A673 (cell line): ENCODE measurements at places on chromosomes 3 and 15. TPM values are rescaled to one million over a fixed set of nuclear protein-coding genes. Genes with fewer than 3 reads are reported as not detected.
A peak's percentile ranks its signal among the peaks of the same experiment; 100 is the strongest.

- DNase-seq: no peak
These were observed 14.7 kb downstream of the PPARG start for GRCh38 chr3:12303534-12303933.

Gene CCR4
- not detected in 2 replicates for total RNA-seq

Gene MAGI1
- total RNA-seq: 30.5 and 36.1 TPM in 2 replicates

GRCh38 chr3:96750094-96750767, 64.2 kb upstream of the EPHA6 start:
- DNase-seq: no peak

DNA sequence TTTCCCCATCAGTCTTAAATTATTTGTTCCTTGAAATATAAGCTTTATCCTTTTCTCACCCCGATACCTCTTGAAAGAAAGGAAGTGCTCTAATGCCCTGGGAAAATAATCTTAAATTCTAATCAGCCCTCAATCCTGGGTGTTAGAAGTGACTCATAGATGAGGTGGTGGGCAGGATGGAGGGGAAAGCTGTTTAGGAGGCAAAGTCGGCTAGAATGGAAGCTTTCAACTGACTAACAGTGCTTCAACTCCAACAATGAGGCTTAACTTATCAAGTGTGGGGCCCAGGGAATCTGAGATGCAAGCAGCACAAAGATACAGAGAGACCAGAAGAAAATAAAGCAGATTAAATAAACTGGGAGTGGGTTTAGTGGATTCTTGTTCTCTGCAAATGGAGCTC, 175.8 kb downstream of the EPHB1 start:
- DNase-seq: no peak

DNA sequence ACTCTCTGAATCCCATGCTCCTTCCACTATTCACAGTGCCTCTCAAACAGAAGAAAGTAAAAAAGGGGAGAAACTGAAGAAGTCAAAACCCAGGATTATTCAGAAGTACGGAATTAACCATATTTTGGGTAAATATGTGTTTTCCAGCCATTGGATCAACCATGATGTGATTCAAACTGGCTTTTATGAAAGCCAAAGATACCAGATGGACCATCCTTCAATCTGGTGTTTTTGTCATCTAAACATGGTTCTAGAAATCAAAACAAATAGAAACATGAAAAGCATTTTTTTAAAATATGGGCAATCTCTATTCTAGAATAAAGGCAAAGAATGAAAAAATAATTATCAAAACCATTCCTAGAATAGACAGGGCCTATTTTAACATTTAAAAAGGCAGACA, 172.7 kb downstream of the RORA start:
- DNase-seq: no peak

Gene TEX9
- 18.0 TPM in 2 replicates for total RNA-seq

DNA sequence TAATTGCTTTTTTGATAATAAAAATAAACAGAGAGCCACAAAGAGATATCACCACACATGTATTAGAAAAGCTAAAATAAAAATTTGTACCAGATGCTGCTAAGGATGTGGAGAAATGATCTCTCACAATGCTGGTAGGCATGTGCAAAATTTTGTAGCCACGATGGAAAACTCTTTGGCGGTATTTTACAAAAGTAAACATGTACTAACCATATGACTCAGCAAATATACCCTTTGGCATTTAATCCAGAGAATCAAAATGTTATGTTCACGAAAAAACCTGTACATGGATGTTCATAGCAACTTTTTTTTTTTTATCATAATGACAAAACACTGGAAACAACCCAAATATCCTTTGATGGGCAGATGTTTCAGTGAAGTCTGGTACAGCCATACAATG, 261.2 kb downstream of the LPP start:
- no peak for DNase-seq

Gene GOLGA6D
- 0.13 TPM in 1 of 2 replicates, not detected in the other for total RNA-seq

- no peak for DNase-seq
These were observed 229.7 kb upstream of the TBL1XR1 start for GRCh38 chr3:177426878-177427495.

Gene GPR176
- total RNA-seq: 5.4 and 5.6 TPM in 2 replicates

DNA sequence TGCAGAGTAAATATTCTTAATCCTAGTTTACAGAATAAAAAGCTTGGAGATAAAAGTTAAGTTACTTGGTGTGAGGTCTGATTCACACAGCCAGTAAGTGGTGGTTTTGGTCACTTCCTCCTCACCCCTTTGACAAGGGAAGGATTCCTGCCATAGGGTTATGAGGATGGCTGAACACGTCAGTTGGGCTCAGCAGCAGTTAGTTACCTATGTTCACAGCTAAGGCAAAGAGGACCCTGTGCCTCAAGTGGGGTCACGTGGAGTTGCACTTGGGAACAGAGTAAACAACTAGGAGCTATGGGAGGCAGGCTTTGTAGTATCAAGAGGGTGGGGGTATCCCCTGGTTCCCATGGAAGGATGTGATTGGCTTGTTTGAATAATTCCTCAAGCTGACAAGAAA, 232.2 kb downstream of the UBE2E2 start:
- DNase-seq: no peak

Gene STXBP5L
- not detected in 2 replicates for total RNA-seq

GRCh38 chr3:188870431-188870830, 301.3 kb upstream of the TPRG1 start:
- no peak for DNase-seq

DNA sequence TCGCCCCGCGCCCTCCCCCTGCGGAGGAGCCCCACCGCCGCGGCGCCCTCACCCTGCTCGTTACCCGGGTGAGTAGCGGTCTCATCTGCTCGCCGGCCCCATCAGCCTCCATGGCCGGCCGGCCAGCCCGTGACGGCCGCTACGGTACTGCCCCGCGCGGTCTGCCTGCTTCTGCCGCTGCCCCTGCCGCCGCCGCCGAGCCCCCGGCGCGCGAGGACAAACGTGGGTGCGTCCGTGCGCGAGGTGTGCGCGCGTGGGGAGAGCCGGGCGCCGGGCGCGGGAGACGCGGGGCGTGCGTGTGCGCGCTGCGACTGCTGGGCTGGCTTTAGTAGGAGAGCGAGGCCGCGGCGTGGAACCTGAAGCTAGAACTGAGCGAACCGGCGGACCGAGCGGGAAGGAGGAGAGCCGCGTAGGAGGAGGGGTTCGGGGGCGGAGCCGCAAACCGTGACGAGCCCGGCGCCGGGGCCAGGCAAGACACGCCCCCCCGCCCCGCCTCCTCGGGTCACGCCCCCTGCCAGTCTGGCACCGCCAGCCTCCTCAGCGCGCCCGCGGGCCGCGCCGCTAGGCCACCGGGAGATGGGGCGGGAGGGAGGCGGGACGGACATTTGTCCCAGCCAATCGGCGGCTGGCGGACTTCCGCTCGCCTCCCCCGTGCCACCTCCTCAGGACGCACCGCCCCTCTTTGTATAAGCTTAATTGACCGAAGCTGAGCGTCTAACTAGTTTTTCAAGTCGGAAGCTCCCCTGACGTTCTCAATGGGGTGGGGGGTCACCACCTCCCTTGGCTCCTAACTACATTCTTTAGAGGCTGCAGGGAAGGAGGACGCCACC, at the start of gene SLC4A7:
Gene SLC4A7 (minus strand): TSS at position 370 of the 830 bp plus-strand sequence. CDS start 258 bp downstream, at position 112.
- DNase-seq: peak; percentile 95

Gene FRMD4B
- total RNA-seq: 0.21 and 0.33 TPM in 2 replicates

- DNase-seq: no peak
These were observed 15.0 kb upstream of the CCDC39 start for GRCh38 chr3:180694321-180694720.

GRCh38 chr3:121443456-121443855, 102.3 kb downstream of the POLQ start:
- DNase-seq: no peak

GRCh38 chr3:54296531-54296930, 174.2 kb downstream of the CACNA2D3 start:
- no peak for DNase-seq

DNA sequence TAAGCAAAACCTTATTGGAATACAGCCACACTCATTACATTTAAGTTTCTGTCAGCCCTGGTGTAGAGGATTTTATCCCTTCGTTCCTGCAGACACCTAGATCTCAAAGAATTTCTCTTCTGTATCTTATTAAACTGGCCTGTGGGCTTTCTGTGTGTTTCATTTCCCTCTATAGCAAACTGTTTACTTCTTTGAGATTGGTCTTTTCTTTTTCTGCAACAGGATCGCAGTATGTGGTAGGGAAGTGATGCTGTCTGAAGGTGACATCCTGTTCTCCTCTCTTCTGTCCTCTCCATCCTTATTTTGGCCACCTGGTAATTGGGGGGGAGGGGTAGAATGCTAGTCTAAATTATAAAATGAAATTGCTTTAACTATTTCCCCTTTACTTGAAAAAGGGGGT, 25.5 kb downstream of the ATP1B3 start:
- no peak for DNase-seq

DNA sequence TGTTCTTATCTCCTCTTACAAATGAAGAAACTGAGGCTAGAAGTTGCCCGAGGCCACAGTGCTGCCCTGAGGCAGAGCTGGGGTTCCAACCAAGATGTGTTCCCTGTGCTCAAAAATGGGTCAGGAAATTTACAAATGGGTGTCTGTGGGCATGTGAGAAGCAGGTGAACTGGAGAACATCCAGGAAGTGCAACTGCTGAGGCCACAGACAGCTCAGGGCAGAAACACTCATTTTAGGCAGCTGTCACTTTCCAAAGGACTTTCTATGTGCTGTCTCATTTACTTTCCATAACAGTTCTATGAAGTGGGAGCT, 47.2 kb upstream of the ATP2B2 start:
- no peak for DNase-seq

- DNase-seq: no peak
These were observed 23.5 kb downstream of the MAGEF1 start for GRCh38 chr3:184688251-184688881.

- DNase-seq: peak; percentile 75
These were observed 42.5 kb downstream of the MCF2L2 start for GRCh38 chr3:183385698-183386613.

- DNase-seq: no peak
These were observed 39.0 kb downstream of the LRTM1 start for GRCh38 chr3:54888873-54889272.

GRCh38 chr15:90425726-90426346, 37.8 kb downstream of the IQGAP1 start:
- DNase-seq: no peak

- DNase-seq: no peak
These were observed 52.7 kb upstream of the TJP1 start for GRCh38 chr15:29874977-29875376.

Gene PCOLCE2
- total RNA-seq: 5.0 and 6.4 TPM in 2 replicates

DNA sequence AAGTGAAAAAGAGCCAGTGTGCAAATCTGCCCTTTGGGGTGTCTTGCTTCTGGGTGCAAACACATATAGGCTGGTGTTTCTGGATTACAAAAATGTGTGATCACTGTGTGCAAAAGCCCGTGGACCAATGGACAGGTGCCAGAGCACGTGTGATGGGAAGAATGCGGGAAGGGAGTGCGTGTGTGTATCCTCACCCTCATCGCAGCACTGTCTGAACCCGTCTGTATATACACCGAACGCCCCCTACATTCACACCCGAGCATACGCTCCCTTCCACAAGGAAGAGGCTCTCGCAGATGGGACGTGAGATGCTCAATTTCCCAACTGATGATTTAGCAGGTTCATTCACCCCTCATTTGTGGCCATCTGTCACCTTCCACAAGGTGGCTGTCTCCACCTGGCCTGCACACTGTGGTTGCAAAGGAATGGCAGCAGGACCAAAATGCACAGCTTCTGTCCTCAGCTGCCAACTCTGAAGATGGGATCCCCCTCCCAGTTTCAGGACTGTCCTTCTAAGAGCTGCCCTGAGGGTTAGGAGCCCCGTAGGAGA, 19.4 kb upstream of the SLC6A1 start:
- DNase-seq: no peak

- no peak for DNase-seq
These were observed 54.1 kb upstream of the PPIB start for GRCh38 chr15:64216730-64217428.

- no peak for DNase-seq
These were observed 639 bp upstream of the POLR2M start for GRCh38 chr15:57705746-57706404.
